ENCODE measurements at places on chromosomes 13 and 19.

- no peak for DNase-seq
Measured at GRCh38 chr13:112181336-112182067, 114.6 kb downstream of the SOX1 start.

GRCh38 chr19:35462476-35462953 is 14.5 kb downstream of the FFAR2 start:
- DNase-seq, result no peak

DNA sequence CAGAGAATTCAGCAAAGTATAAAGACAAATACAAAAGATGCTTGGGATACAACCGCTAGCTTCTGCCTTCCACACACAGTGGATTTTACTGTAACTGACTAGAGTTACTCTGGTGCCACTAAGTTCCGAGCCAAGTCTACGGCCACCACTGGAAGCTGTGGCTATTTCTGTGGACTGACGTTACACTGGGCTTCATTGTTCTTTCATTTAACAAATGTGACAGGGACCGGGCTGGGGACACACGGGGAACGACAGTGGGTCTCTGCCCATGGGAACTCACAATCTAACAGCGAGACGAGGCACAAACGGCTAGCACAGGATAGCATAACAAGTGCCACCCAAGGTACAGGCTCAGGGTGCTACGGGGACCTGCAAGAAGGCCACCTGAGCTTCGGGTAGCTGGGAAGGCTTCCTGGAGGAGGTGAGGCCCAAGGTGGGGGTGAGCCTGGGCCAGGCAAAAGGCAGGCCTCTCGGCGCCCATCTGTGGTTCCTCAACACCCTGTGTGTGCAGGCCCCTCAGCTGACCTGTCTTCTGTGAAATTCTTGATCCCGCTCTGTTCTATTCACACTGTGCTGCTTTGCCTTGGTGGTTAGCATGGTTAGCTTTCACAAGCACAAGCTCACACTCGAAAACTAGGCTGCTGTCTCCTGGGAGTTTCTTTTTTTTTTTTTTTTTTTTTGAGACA is 10.3 kb upstream of the IL4I1 start:
- no peak for DNase-seq

- no peak for DNase-seq
Measured at GRCh38 chr19:17943274-17944221, 10.7 kb downstream of the CCDC124 start.

- DNase-seq, result no peak
Measured at GRCh38 chr13:26132756-26133155, 80.9 kb upstream of the SHISA2 start.

DNA sequence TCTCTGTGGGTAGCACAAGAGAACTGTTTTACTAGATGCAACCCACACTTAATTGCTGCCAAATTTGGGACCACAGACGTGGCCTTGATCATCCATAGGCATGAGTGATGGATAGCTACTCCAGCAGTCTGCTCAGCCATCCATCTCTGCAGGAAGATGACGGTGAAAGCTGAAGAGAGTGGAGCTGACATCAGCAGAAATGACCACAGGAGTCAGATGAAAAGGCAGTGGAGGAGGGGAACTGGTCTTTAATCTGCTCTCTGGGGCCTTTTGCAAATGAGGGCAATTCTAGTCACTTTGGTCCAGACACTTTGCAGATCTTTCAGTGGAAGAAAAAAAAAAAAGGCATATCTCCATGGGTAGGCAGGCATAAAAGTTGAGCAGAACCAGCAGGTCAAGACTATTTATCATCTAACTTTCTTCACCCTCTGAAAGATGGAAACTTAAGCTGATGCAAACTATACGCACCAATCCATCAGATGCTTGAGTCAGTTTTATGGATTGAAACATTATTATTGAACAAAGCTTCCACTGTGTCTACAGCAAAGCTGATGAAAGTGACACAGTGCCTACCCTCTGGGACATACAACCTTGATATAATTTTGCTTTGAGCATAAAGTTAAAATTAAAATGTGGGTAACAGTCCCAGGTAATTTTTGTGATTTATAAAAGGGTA is 281.6 kb upstream of the OBI1 start:
- no peak for DNase-seq

- DNase-seq, result no peak
Measured at GRCh38 chr13:51619614-51620013, 35.4 kb downstream of the WDFY2 start.

DNA sequence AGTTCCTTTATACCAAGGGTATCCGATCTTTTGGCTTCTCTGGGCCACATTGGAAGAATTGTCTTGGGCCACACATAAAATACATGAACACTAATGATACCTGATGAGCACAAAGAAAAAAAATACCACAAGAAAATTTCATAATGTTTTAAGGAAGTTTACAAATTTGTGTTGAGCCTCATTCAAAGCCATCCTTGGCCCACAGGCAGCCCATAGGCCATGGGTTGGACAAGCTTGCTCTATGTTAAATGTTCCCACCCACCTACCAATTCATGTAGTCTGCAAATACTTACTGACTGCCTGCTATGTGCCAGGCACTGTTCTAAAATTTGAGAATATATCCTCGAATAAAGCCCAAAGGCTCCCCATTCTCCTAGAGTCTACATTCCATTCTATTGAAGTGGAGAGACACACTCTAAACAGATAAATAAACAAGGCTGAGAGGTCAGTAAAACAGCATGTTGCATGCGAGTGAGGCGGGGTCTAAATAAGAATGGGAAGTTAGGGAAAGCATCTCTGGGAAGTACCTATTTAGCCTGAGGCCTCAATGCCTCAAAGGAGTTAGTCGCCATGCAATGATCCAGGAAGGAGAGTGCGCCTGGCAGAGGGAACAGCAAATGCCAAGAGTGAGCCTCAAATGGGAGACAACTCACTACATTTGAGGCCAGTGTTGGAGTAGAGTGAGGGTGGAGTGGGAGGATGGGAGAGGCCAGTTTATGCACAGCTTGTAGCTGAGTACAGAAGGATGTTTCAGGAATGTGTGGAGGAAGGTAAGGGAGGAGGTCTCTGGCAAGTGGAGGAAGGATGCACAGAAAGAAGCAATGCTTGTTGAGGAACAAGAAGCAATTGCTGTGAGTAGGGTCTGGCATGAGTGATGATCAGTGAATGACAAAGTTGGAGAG is 52.5 kb upstream of the CLDN10 start:
- no peak for DNase-seq

All from thyroid gland (tissue), 4 donors.